Activated CD8-positive, alpha-beta memory T cell treated with anti-CD3 and anti-CD28 coated beads, Interleukin-2, amount 50 U/mL, for 48 hours (primary cell): ENCODE measurements at places on chromosomes 12 and 14.

- no peak for DNase-seq
Observed at GRCh38 chr14:37138898-37139297, 33.5 kb downstream of the SLC25A21 start.

GRCh38 chr12:26790645-26790994, 42.4 kb downstream of the ITPR2 start:
- DNase-seq: no peak

DNA sequence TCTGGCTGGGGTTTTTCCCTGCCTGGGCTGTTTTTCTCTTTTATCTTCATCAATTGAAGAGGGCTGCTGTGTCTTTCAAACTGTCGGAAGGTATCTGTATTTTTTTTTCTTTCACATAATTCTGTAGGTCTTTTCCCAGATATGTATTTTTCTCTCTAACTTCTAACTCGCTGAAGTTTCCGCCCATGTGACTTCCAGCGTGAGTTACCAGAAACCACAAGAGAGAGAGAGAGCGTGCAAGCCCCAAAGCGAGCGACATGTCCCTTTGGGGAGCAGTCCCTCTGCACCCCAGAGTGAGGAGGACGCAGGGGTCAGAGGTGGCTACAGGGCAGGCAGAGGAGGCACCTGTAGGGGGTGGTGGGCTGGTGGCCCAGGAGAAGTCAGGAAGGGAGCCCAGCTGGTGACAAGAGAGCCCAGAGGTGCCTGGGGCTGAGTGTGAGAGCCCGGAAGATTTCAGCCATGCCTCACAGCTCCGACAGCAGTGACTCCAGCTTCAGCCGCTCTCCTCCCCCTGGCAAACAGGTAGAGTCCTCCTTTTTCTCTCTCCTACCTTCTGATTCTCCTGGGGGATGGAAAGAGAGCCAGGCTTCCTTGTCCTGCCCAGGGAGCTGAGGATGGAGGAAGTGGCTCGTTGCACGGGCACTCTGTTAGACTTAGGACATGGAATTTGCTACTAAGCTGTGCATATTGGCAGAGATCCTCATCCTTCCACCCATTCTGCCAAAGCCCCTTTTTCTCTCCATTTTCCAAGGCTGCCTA, at the start of gene BATF:
TSS of gene BATF (plus strand) at position 246 of the 759 bp plus-strand sequence. CDS start at position 460, 214 bp downstream.
- DNase-seq: peak; percentile 86

DNA sequence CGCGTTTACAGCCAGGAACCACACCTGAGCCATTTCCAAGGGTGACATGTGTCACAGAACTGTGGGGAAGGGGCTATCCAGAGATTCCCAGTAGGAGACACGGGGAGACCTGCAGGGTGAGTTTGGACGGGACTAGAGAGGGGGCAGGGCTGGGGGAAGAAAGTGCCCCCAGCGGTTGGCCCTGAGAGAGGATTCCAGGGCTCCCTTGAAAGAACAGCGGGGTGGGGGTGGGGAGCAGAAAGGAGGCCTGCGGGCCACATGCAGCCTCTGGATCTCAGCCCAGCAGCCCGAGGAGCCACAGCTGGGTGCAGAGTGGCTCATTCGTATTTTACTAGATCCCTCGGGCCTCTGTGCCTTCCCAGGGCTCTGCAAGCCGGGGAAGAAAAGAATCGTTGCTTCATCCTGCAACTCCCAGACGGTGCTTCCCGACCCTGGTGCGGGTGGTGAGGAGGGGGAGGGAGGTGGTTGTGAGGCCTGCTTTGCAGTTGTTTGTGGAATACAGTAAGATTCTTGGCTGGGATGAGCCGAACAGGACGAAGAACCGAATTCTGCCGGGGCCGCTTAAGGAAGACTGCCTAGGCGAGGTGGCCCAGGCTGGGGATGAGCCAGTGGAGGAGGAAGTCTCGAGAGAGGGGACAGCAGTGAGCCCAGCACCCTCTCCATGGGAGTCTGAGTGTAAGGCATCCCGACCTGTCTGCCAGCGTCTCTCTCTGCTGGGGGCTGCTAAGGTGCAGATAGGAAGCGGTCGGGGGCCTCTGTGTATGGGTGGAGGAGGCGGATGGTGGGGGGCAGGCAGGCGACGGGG, 36.1 kb upstream of the ANKRD9 start:
- no peak for DNase-seq

DNA sequence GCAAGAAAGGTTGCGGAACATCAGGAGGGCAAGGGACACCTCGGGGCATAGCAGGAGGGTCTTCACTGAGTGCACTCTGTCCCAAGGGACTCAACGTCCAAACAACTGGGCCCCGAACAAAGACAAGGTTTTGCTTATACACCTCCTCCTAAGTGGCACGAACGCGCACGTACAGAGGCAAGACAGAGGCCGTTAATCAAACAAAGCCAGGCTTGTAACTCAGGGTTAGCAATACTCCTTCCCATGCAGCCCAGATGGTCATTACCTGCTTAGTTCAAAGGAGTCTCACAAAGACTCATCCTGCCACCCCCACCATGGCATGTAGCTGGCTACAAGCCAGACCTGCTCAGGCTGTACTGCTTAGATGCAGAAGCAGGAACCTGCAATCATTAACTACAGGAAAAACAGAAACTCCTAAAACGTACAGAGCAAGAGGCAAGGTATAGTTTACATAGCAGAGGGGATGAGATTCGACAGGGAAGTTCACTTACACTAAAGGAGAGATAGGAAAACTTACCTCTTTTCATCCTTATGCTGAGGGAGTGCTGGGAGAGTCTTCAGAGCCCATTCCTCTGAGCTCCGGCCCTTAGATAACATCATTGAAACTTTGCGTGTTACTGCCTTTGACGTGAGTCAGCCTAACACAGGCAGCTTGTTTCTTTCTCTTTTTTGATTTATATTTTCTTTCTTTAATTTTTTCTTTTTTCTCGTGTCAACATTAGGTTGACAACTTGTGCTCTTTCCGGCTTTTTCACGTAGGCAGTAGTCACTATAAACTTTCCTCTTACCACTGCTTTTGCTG, 1319.1 kb downstream of the TMEM121 start:
- DNase-seq: peak; percentile 70

GRCh38 chr12:49970658-49971057, 2.1 kb upstream of the AQP6 start:
- DNase-seq: no peak

DNA sequence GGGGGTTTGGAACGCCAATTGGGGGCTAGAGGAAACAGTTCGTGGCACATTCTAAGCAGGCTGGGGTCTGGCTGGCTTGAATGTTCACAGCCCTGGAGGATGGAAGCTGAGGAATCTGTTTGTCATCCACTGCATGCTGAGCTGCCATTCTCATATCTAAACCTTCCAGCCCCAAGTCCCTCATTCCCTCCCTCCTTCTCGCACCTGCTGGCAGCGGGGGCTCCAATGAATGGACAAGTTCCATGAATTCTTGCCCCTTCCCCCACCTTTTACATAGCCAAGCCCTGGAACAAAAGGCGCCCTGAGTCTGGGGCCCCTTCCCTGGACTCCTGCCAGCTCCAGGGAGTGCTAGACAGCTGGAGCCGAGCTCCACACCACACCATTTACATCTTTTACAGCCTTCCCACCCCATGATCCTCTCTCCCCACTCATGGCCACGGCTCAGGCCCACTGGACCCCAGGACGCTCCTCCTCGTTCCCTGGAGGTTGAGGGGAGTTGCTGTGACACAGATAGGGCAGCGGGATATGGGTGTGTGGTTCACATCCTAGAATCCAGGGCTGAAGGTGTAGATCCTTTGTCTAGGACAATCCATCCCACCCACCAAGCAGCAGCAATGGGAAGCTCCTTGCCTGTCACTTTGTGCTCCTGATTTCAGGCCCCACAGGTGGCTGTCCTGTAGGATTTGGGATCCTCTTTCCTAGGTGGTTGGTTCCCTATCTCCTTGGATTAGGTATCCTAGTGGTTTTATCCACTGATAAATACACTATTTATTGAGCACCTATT, 21.7 kb upstream of the VRTN start:
- no peak for DNase-seq

- DNase-seq: no peak
Observed at GRCh38 chr12:46578190-46578982, 205.8 kb upstream of the SLC38A2 start.
